ENCODE measurements at places on chromosomes 2 and 18.

- no peak for DNase-seq
Observed at GRCh38 chr2:18927525-18928232, 338.3 kb upstream of the NT5C1B start.

DNA sequence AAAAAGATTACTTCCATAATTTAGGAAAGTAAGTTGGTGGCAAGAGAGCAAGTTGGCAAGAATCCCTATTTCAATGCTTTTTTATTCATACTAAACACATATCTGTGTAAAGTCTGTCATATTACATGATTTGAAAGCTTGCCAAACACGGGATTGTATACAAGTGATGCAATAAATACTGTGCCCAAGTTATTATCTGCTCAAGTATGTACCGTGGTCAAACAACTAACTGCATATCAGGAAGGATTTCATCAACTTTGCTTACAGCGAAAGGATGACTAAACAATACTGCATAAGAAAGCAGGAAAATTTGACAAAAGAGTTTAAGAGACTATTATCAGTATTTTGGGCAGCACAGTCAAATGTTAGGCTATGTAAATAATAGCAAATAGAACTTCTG is 69.6 kb upstream of the SCN1A start:
- DNase-seq = no peak

DNA sequence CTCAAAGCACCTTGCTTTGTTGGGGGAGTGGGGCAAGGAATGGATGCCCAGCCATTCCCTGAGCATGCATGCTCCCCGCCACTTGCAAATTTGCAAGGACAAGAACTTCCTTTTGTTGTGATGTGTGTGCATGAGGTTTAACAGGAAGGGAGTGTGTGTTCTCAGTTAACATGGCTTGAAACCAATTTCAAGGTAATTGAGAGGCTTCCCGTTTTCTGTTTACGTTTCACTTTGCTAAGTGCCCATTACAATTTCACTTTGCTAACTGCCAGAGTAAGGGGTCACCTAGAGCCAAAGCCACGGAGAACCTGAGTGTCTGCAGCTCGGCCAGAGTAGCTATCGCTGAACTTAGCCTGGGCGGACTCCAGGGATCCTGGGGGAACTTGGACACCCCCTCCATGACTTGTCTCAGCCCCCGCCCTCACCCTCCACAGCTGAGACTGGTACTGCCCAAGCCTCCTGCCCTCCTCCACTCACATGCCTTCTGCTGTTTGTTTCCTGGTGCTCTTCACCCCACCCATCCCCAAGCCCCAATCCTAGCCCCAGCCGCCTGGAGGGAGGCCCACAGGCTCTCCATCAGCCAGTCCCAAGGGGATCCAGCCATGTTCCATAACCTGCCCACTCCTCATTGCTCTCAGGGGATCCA is 53.6 kb upstream of the LAPTM4A start:
- DNase-seq = no peak

GRCh38 chr2:56806924-56807323 is 623.1 kb downstream of the CCDC85A start:
- no peak for DNase-seq

- no peak for DNase-seq
Observed at GRCh38 chr18:5294113-5294456, 1.4 kb downstream of the ZBTB14 start.

DNA sequence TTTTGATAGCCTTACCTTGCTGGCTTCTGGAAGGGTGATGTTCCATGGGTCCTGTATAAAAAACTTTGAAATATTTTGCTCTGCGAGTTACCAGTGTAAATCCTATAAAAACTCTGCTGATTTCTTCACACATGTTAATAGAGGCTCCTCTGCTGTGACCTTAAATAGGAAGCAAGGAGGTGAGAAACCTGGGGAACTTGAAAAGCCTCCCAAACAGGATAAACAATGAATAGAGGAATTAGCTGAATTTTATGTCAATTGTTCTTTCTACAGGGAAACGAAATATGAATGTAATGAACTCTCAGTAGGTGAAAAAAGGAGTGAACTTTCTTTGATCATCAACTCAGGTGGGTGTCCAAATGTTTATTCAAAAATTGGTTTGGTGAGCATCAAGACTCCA is 10.8 kb upstream of the CCL20 start:
- DNase-seq = no peak

- DNase-seq = no peak
Observed at GRCh38 chr2:239055756-239056493, 208.0 kb downstream of the TWIST2 start.

DNA sequence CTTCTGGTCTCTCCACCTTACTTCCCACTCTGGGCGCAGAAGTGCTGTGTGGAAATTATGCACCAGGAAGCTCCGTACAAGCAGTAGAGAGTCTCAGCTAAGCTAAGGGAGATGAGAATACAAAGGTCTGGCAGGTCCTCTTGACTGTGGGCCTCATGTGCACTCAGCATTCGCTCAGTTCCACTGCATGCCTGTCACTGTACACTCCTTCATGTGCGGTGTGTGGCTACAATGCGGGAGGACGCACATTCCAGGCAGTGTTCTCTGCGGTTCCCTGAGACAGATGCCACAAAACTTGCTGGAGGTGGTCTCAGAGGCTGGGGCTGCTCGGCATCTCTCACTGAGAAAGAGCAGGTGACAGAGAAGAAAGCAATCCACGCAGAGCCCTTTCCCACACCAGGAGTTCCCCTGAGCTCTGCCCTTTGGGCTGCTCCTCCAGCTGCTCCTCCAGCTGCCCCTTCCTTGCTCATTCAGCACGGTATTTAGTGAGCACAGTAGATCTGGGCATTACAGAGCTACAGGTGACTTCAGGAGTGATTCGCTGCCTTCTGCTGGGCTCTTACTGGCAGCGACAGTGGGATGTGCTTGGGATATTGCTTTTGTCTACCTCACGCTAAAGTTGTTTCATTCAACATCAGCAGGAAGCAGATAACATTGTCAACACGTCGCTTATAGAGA is 176.6 kb downstream of the SH3RF3 start:
- DNase-seq = no peak

GRCh38 chr2:238905644-238906043 is 57.8 kb downstream of the TWIST2 start:
- no peak for DNase-seq
